ENCODE measurements at places on chromosomes 4 and X. TPM values are rescaled to one million over a fixed set of nuclear protein-coding genes. Genes with fewer than 3 reads are reported as not detected.

The NAA10 gene
- 150 TPM for total RNA-seq

The IRS4 gene
- 0.07 TPM for total RNA-seq

The ARHGEF38 gene
- total RNA-seq: not detected

The AFF2 gene
- total RNA-seq: 1.5 TPM

The REPS2 gene
- total RNA-seq: not detected

- no peak for DNase-seq
Measured at GRCh38 chr4:82984459-82984858, 26.2 kb downstream of the LIN54 start.

DNA sequence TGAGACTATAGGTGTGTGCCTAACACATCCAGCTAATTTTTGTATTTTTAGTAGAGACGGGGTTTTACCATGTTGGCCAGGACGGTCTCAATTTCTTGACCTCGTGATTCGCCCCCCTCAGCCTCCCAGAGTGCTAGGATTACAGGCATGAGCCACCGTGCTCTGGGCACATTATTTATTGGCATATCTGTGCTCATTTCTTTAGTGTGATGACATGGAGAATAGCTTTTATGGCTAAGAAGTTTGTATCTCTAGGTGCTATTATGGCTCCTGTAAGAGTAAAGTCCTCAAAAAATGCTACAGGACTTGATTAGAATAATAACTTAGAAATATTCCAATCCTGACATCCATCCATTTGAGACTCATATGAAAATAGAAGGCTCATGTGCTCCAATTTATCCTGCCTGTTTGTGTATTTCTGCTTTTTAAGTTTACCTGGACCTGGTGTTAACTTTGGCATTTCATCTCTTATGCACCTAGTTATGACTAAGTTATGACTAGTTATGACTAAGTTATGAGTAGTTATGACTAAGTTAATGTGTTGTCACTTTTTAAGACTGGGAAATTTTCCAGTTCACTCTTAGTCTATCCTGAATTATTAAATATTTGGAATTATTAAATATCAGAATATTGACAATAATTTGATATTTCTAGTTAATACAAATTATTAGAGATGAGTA lies 36.4 kb upstream of the UNC5C start:
- no peak for DNase-seq

- DNase-seq: no peak
Measured at GRCh38 chr4:42654631-42655268, 2.2 kb downstream of the ATP8A1 start.

GRCh38 chr4:84151574-84151973 lies 347.5 kb downstream of the NKX6-1 start:
- DNase-seq: no peak

DNA sequence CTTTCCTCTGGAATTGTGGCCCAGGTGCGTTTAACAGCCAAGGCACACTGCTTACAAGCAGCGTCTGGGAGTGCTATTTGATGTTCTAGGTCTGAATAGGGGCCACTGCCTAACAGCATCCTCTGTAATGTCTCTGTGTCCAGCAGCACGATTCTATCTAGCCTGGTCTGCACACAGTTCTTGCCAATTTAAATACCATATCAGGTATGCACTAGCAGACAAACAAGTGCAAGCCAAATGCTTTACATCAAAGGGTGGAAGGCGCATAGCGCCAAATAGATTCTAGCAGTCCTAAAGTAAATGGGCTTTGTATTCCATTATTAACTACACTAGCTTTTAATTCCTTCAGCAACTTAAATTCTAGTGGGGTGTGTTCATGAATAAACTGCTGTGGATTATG lies 15.8 kb upstream of the UGDH start:
- no peak for DNase-seq

DNA sequence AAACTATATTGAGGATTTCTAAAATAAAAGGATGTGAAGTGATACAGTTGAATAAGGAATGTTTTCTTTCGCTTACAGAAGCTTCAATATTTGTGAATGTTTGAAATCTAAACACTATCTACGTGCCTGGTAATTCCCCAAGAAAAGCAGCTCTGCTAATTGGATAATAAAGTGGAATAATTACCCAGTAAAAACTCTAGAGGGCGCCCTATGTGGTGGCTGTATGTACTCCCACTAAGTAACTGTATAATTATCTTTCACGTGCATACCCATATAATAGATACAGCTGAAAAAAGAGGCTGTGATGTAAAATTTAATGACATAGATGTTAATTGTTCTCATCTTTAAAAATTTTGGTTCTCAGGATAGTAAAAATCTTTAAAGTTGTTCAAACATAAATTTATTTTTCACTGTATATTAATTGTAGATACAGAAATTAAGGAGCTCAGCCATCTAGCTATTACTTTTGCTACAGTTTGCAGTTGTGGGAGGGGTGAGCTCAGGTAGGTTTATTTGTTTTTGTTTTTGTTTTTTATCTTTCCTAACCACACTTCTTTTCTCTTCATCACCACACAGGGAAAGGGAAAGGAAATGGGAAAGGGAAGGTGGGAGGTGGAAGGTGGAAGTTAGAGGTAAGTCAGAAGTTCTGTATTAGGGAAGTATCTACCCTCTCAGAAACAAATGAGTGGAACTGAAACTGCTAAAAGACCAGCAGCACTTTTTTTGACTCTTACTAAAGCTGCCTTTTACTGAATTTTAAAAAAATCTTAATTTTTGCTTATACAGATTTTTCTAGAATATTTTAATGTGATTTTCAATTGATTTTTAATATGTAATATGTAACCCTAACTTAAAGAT lies 151.7 kb upstream of the RPS6KA6 start:
- no peak for DNase-seq

DNA sequence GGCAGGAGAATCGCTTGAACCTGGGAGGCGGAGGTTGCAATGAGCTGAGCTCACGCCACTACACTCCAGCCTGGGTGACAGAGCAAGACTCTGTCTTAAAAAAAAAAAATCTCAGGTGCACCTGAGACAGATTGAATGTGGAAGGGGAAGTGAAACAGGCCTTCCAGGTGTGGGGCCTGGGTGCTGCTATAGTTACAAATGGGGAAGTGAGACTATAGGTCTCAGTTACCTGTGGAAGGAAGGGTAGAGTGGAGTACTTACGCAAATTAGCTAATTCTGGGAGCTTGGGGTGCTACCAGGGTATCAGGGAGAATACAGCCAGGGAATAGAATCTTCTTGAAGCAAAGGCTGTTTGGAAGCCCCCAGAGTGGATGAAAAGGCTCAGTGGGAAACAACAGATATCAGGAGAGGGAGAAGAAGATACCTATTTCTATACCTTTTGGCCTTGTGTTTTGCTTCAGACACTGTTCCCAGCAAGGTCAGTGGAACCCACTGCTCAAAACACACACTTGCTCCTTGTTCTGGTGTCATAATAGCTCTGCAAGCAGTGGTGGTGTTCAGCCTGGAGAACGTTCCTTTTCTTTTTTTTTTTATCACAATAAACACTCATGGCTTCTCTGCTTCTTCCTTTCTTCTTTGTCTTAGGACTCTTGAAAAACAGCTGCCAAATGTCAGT lies 7.0 kb downstream of the CD38 start:
- DNase-seq: no peak

DNA sequence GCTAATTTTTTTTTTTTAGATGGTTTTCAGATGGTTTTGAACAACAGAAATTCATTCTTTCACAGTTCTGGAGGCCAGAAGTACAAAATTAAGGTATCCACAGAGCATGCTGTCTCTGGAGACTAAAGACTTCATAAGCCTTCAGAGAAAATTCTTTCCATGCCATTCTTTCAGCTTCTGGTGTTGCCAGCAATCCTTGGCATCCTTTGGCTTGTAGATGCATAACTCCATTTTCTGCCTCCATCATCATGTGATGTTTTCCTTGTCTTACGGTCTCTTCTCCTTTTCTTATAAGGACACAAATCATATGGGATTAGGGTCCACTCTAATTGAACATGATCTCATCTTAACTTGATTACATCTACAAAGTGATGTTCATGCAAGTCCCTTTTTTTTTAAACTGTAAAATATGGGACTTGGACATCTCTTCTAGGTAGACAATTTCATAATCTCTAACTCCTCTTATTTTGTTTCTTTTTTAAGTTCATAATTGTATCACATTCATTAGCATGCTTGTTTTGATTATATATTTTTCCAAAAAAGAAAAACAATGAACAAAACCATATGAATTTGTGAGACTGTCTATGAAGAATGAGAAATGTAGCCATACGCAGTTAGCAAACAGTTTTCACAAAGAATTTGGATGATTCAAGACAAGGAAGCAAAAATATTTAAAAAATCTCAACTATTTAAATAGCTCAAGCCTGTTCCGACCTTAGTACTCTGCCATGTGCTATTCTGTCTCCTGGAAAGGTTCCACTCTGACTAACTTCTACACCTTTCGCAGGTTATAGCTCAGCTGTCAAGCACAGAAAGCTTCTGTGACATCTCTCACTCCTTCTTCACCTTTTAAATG lies 53.1 kb upstream of the GIMD1 start:
- DNase-seq: no peak

GRCh38 chr4:96486563-96486962 lies 646.7 kb downstream of the PDHA2 start:
- DNase-seq: no peak

GRCh38 chr4:10182446-10183424 lies 66.1 kb upstream of the WDR1 start:
- DNase-seq: no peak

DNA sequence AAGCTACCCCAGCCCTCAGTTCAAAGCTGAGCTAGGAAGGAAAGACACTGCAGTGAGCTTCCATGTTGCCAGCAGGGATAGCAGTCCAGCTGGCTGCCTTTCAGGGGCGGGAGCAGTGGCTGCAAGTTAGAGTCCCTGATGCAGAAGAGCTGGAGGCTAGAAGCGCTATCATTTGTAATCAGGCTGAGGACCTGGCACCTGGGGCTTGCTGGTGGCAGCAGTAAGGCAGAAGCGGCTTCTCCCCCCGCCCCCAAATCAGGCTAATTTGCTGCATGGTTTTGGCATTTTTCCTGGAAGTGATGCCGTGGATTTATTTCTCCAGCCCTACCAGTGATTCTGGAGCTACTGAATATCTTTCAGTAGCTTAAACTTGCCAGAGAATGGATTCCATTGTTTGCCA lies 203.3 kb downstream of the CLCN4 start:
- no peak for DNase-seq

- DNase-seq: no peak
Measured at GRCh38 chrX:136176399-136176825, 29.1 kb downstream of the FHL1 start.

DNA sequence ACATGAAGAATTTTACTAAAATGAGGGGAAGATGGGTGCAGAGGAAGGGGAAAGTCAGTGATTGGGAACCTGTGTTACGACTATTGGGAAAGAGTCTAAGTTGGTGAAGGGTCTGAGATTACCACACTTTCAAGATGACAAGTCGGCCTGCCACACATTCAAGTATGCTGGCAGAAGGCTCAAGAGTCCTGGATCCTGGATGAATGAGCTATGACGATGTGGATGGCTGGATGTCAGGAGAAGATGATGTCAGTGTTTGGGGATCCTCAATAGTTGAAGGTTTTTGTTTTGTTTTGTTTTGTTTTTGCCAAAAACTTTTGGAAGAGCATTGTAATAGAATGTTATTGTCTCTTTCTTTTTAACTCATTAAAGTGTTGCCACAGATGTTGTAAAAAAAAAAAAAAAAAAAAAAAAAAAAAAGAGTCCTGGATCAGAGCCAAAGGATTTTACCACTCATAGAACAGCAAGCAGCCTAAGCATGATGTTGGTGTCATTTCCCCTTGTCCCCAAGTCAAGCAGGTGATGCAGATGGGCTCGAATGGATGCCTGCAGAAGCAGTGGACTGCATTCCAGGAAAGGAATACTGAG lies 120.6 kb downstream of the REELD1 start:
- DNase-seq: no peak

- DNase-seq: no peak
Measured at GRCh38 chr4:19024047-19024446, 1002.5 kb upstream of the LCORL start.
